ENCODE measurements at places on chromosomes 6 and 20.

- DNase-seq = no peak
Observed at GRCh38 chr6:84137051-84137375, 90.4 kb downstream of the CEP162 start.

DNA sequence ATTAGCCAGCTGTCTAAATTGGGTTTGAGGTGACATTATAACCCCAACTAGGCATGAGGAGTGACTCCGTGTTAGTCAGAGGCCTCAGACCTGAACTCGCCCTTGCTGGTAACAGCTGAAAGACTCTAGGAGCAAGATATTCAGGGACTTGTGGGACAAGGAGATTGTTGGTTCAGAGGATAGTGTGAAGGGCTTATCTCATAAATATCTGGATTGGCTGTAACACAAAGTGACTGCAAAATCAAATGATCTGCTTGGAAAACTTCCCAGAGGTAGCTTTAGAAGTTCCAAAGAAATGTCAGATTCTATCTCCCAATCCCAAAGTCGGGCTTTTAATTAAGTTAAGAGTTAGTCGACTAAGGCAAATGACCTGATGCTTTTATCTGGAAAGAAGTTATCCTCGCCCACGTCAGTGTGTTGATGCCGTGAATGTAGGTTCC is 72.4 kb downstream of the TULP4 start:
- DNase-seq = no peak

GRCh38 chr6:24933868-24934401 is 1.8 kb downstream of the RIPOR2 start:
- DNase-seq = no peak

GRCh38 chr6:6402591-6402990 is 82.1 kb upstream of the F13A1 start:
- no peak for DNase-seq

- peak; percentile 17 for DNase-seq
Observed at GRCh38 chr6:168865-169455, 123.3 kb upstream of the DUSP22 start.

DNA sequence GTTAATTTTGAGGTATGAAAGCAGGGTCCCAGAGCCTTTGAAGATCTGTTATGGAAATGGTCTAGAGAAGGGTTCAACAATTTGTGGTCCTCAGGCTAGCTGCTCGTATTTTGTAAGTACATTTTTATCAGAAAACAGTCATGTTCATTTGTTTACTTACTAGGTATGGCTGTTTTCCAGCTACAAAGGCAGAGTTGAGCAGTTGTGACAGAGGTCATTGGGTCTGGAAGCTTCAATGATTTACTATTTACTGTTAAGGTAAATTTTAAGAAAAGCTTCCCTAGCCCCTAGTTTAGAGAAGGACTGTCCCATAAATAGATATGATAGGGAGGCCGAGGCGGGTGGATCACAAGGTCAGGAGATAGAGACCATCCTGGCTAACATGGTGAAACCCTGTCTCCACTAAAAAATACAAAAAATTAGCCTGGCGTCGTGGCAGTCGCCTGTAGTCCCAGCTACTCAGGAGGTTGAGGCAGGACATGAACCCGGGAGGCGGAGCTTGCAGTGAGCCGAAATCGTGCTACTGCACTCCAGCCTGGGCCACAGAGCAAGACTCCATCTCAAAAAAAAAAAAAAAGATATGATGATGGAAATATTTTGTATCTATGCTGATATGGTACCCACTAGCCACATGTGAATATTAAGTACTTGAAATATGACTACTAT is 538.4 kb upstream of the CITED2 start:
- no peak for DNase-seq

DNA sequence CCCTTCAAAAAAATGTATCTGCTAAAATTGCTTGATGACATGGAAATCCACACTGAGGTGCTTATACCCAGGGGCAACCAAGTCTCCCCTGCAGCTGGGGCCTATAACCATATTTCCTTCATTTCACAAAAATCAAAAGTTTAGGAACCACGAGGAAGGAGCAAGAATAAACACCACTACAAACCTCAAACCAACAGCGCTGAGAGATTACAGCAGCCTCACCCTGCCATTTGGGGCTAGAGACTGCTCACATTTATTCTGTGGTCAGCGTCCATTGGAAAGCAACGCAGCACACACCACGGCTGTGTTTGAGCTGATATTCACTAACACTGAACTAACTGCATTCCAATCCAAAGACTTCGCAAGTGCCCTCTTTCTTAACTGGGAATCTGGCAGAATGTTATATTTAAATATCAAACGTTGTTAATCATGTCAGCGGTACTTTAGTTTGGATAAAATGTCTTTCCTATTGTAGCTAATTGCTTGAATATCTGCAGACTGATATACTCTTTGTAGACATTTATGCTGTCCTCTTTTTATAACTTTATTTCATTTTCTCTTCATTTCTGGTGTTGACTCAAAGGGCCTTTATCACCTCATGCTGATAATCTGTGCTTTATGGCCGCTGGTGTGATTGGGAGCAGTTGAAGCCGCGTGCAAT is 94.6 kb downstream of the FOXA2 start:
- no peak for DNase-seq

DNA sequence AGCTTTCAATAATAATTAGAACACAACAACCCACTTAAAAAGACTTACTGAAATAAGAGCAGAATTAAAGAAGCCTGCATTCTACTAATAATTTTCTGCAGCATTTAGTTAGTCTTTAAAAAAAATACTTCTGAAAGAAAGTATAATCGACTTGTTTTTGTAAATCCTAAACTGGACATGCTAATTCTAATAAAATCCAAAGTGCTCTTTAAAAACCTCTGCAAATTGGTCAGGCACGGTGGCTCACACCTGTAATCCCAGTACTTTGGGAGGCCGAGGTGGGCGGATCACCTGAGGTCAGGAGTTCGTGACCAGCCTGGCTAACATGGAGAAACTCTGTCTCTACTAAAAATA is 57.5 kb upstream of the ARMH2 start:
- DNase-seq = no peak

GRCh38 chr20:43563429-43563828 is 4.6 kb downstream of the SGK2 start:
- DNase-seq = no peak

GRCh38 chr6:158762787-158763433 is 56.3 kb downstream of the EZR start:
- DNase-seq = no peak

- no peak for DNase-seq
Observed at GRCh38 chr6:113671421-113671820, 185.7 kb upstream of the MARCKS start.

DNA sequence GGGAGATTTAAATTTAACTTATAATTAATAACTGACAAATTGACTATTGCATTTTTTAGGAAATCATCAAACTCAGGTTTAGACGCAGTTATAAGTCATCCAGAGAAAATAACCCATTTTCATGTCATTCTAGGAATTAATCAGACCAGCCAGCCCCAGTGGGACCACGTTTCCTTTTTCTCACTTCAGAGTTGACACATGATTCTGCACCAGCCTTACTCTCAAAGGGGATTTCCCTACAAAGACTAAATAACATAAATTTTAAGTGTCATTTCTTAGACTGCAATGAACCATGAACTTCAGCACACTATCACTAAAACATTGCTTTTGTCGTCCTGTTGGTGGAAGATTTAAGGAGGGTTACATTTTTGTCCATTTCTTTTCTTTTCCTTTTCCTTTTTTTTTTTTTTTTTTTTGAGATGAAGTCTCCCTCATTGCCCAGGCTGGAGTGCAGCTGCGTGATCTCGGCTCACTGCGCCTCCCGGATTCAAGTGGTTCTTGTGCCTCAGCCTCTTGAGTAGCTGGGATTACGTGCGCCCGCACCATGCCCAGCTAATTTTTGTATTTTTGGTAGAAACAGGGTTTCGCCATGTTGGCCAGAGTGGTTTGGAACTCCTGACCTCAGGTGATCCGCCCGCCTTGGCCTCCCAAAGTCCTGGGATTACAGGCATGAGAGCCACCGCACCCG is 3.6 kb downstream of the IPCEF1 start:
- DNase-seq = no peak

GRCh38 chr6:127435626-127436220 is 23.5 kb downstream of the KIAA0408 start:
- DNase-seq = no peak

GRCh38 chr6:151440930-151441329 is 11.0 kb downstream of the RMND1 start:
- DNase-seq = no peak

GRCh38 chr6:16998461-16998860 is 103.4 kb upstream of the STMND1 start:
- DNase-seq = no peak

DNA sequence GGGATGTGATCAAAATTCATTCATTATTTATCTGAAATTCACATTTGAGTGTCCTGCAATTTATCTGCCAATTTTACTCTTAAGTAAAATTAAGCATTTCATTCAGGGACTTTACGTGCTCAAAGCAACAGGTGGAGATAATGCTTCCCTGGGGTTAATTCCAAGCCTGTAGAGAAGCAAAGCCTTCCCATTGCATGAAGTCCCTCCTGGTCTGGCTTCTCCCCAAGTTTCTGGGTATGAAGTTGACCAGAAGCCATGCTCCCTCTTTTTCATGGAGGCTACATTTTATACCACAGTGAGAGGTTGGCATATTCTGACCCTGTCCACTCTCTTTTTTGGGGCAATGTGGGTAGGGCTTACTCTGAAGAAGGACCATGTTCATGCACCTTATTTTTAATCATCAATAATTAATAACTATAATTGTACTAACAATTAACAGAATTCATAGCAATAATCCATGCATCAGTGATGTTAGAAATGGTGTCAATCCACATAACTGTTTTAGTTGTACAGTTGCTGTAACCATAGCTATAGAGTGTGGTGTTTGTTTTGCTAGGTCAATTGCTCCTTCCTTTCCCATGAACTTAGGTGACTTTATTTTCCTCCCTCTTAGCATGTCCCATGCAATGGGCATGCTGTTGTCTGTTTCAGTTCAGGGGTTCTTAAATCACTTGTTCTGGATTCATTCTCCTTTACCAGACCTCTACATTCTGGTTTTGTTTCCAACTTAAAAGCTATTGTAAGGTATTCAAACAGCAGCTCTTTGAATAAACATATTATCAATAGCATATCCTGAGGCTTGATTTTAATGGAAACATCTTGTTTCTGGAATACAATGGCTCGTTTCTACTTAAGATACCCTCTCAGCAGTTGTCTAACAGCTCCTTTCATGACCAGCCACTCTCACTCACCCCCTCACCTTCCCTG is 1.5 kb downstream of the LAMA4 start:
- DNase-seq = no peak

All from cerebellar nuclear complex (tissue), 1 donor.